ENCODE measurements at places on chromosomes 16 and 17.

GRCh38 chr16:10806698-10807097 is 11.9 kb downstream of the TVP23A start:
- no peak for DNase-seq

GRCh38 chr17:21210411-21211076 is 3.4 kb downstream of the TMEM11 start:
- no peak for DNase-seq

GRCh38 chr16:86723689-86724088 is 145.3 kb downstream of the FOXL1 start:
- DNase-seq, result no peak

DNA sequence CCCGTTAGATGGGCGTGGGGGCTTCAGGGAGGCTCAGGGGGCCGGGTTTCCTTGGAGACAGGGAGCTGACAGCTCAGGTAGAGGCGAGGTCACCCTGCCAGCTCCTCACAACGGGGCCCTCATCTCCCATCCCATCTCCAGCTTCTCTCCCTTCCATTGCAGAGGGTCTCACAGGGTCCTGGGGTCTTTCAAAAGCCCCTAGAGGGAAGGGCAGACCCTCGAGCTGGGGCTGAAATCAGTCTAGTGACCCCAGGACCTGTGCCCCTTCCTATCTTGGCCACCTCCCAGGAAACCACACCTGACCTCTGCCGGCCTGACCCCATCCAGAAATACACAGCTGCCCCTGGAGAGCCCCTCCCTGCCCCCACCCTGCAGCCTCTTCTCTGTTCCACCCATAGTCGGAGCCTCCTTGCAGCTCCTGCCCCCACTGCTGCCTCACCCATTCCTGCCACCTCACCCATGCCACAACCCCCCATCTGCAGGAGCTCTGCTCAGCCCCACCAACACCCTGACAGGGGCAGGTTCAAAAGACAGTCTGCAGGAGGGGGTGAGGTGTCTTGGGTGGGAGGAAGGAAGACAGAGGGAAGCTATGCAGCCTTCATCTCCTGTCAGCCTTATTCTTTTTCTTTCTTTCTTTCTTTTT is 23.4 kb downstream of the PIK3R5 start:
- DNase-seq, result no peak

DNA sequence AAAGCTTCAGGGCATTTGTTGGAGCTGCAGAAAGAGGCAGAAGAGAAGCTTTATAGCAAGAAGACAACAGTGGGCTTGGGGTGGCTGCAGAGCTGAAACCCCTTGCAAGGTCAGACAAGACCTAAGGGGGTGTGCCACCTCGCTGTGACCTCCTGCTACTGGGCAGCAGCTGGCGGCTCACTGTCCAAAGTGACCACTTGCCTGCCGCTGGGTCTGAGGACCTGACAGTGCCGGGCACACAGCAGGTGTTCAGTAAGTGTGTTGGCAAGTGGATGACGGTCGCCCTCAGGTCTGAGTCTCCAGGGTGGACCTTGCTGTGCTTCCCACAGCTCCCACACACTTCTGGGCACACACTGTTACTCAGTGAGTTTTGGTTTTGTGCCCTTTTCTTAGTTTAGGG is 336.5 kb downstream of the C16orf95 start:
- no peak for DNase-seq

DNA sequence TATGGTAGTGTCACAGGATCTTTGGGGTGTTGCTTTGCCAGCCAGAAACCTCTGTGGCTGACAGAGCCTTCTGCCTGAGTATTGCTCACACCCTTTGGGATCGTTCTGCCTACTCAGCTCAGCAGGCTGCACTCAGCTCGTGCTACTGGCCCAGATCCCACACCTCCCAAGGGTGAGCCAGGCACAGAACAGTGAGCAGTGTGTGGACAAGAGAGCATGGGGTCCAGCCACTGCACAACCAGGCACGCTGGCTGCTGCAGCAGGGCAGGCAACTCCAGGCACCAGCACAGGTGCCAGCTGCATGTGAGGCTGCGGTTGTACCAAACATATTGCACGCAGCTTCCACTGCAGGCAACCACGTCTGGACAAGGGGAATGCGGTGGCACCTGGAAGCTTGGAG is 84.9 kb downstream of the CYB561 start:
- no peak for DNase-seq

DNA sequence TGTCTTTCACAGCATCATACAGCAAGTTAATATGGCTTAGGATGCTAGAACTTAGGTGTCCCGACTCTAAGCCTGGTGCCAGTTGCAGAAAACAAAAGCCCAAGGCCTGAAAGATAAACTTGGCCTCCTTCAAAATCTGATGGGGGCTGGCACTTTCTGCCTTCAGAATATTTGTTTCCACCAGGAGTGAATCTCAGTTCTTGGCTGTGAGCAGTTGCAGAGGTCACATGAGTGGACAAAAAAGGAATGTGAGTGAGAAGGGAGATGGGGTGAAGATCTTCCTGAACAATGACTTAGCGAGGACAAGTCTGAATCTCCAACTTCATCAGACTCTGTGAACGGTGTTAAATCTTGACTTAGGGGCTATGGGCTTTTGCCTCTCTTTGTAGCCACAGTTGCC is 46.6 kb downstream of the HOXB1 start:
- DNase-seq, result peak; percentile 62

DNA sequence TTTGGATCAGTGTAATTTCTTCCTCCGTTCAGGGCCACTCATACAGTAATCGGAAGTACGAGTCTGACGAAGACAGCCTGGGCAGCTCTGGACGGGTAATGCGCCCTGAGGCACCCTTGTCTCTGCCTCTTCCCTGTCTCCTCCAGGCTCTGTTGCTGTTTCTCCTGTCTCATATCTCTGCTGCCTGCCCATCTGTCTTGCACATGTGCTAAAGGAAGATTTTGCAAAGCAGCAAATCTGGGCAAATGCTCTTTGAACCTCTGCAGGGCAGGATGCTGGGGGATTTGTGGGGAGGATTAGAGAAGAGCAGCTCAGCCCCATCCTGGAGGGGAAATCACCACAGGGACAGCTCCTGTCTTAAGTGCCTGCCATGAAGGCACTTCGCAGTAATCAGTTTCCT is 32.4 kb upstream of the POLR3E start:
- no peak for DNase-seq

DNA sequence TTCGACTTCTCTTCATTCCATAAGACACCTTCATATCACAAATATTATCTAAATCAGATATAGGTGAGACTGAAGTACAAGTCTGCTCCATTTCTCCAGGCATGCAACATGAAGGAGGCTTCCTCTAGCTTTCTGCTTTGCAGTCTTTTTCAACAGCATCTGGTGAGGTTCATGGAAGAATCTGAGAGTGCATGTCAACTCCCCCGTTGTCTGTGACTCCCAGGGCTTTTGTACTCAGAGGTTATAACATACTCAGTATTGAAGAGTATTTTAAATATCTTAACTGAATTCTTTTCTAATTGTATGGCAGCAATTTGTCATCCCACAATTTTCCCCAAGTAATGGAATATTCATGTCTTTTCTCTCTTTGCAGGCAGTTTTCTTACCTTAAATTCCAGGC is 448.7 kb downstream of the CDH8 start:
- no peak for DNase-seq

GRCh38 chr17:36665417-36665816 is 64.0 kb downstream of the MRM1 start:
- DNase-seq, result no peak

- DNase-seq, result no peak
Observed at GRCh38 chr16:84725481-84726078, 25.8 kb downstream of the USP10 start.

DNA sequence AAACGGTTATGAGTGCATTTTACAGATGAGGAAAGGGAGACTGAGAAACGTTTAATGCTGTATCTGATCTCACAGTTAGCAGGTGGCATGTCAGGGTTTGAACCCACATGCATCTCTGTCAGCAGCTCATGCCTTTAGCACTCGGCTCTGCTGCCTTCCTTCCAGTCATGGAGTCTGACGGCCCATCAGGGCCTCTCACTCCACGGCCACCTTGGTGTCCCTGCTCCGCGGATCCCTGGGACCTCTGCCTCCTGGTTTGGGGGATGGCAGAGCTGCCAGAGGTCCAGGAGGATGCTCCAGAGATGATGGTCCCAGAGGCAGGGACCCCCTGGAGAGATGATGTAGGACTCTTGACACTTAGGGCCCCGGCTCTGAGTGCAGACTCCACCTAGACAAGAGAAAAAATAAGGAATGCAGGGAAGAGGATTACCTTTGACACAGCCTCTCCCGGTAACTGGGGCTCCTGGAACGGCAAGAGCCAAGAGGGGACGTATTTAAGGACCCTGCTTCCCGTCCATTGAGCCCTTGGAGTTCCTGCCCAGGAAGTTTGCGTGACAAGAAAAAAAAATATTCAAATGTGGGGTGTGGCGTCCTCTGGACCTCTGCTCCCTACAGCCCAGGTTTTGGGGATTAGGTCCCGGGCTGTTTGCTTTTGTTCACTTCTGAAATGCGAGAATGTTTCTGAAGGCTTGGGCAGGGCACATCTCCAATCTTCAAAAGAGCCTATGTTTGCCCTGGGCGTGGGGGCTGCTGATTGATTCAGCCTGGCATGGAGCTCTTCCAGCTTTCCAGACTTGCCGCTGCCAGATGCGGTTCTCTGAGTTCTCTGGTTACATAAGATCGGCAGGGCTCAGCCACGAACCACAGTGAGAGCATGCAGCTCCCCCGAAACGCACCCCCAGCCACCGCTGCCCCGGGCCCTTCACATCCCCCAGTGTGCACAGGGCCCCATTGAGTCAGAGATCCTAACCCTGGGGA is at the start of gene ALDH3A1:
ALDH3A1 (minus strand) TSS at position 470 of the 978 bp plus-strand sequence. CDS start 3,169 bp downstream, outside the sequence.
- DNase-seq, result no peak

- DNase-seq, result no peak
Observed at GRCh38 chr17:5209396-5209795, 17.7 kb upstream of the ZNF594 start.
